ENCODE measurements at places on chromosomes 1 and 21.

DNA sequence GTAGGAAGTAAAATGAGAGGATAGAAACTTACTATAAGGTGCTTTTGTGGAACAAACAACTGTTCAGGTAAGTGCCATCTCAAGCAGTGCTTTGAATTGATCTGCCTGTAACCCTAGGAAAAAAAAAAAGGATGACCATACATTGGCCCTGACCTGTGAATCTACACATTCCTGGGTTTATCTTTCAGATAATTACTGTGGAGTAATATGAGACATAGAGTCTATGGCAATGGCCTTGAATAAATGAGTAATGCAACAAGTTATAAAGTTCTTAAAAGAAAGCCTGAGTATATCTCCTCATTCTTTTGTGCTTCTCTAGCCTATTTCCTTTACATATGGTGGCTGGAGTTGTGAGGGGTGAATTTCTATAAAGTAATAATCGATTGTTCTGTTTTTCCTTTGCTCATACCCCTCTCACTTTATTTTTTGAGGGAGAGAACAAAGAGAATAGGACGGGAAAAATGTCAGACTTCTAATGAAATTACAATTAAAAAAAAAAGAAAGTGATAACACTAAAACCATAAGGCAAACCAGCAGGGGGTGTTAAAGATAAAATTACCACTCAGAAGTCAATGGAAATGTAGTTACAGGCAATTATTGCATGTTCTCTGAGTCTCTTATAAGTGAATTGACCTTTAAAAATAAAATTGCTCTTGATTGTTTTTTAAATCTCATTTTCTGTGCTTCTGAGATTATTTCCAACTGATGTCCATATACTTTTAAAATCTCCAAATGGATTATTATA is 12.4 kb upstream of the ATP1A1 start:
- no peak for DNase-seq

DNA sequence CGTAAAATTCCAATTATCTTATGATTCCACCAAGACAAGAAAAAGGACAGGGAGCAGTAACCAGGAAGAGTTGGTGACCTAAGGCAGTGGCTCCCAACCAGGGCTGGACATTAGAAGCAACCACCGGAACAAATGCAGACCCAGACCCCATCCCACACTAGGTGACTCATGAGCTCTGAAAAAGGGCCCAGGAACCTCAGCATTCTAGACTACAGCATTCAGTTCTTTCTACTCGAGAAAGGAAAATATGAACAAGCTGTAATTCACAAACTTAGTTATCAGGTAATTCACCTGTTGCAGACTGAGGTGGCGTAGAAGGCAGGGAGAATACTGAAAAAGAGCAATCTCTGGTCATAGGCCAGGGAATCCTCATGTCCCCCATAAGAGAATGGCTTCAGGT is 138.4 kb upstream of the KRTAP19-8 start:
- no peak for DNase-seq

DNA sequence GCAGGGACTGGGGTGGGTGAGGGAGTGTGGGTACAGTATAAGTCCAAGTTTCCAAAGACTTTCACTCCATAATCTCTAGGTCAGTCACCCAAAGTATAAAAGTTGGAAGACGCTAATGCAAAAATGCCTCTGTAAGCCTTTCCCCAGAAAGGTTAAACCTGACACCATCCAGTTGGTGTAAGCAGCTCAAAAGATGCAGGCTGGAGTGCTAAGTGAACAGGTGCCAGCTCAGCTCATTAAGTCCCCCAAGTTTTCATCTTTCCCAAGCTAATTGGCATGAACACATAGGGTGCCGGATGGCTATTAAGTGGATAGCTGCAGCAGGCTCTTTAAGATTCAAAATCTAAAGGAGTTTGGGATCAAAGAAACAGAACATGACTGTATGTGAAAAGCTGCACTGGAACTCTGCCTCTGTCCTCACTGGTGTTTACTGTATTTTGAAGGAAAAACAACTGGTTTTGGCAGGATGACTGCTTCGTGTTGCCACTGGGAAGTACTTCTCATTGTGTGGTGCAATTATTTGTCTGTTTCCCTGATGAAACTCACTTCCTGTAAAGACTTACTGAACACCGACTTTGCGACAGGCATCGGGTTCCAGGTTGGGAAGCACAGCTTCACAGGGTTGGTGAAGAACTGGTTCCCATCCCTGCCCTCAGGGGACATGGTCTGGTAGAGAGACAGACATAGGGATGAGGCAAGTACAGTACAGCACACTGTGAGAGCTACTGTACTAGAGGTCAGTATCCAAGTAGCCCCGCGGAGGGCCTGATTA is 152.7 kb downstream of the DAB1 start:
- DNase-seq, result no peak

DNA sequence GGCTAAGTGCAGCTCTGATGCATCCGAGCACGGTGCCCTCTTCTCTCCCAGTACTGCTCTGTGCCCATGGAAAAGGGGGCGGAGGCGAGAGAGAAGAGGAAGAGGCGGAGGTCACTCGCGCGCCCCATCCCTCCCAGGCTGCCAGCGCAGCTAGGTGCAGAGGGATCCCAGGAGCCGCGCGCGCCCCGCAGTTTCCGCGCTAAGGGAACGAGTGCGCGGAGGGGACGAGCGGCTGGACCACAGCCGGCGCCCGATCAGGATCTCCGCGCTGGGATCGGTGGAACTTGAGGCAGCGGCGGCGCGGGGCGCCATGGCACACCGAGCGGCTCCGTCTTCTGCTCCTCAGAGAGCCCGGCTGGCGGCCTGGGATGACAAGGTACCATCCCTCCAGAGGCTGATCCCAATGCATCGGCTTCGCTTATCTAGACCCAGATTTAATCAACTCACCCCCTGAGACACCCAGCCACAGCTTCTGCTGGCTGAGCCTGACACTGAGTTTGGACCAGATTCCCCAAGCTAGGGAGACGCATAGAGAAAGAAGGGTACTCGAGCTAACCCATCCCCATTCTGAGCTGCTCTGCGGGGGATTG is at the start of gene PTGFR:
PTGFR (plus strand) TSS at position 114 of the 590 bp plus-strand sequence. CDS start 1,770 bp downstream, outside the sequence.
- DNase-seq, result no peak
